ENCODE measurements at places on chromosomes 13 and 19.
A peak's percentile ranks its signal among the peaks of the same experiment; 100 is the strongest.

GRCh38 chr13:94947965-94948371, 235.6 kb upstream of the SOX21 start:
- DNase-seq: no peak

- no peak for DNase-seq
Measured at GRCh38 chr13:99496184-99497142, 4.8 kb upstream of the TM9SF2 start.

GRCh38 chr19:13094771-13095392, 7.8 kb downstream of the LYL1 start:
- DNase-seq: no peak

DNA sequence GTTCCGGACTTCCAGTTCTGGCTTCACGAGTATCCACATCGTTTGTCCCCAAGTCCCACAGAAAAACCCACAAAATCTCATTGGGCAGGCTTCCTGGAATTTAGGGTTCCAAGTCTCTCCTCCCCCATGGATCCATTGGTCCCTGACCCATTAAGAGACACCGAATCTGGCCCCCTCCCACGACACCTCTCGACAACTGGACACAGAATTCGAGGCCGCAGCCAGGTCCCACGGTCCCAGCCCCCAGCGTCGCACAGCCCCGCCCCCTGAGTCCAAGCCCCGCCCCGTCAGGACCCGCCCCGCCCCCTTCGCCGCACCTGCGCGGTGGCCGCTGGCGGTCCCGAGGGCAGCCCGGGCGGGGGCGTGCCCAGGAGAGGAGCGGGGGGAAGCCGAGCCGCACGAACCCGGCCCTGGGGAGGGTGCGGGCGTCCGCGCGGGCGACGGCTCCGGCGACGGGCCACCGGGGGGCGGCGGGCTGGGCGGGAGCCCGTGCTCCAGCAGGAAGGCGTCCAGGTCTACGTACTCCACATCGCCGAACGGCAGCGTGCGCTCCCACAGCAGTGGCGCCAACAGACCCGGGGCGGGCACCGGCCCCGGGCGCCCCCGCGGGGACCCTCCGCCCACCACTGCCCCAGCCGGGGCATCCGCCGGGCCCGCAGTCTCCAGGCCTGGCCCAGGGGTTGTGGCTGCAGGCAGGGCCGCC, 1.8 kb downstream of the DBP start:
- DNase-seq: peak; percentile 54

DNA sequence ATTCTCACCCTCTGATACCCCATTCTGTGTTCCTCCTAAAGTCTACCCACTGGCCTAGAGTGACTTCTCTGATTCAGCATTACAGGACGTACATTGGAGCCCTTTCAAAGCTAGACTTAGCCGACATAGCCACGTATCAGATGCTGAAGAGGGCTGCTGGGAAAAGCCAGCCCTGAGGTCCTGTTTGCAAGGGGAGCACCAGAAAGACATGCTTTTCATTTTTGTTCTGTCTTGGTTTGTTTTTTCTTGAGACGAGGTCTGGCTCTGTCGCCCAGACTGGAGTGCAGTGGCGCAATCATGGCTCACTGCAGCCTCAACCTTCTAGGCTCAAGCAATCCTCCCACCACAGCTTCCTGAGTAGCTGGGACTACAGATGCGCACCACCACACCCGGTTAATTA, 6.3 kb upstream of the ZSWIM4 start:
- DNase-seq: no peak

- DNase-seq: no peak
Measured at GRCh38 chr13:80338781-80339562, 2.0 kb downstream of the SPRY2 start.

- no peak for DNase-seq
Measured at GRCh38 chr13:73210218-73210883, 151.5 kb downstream of the KLF5 start.

DNA sequence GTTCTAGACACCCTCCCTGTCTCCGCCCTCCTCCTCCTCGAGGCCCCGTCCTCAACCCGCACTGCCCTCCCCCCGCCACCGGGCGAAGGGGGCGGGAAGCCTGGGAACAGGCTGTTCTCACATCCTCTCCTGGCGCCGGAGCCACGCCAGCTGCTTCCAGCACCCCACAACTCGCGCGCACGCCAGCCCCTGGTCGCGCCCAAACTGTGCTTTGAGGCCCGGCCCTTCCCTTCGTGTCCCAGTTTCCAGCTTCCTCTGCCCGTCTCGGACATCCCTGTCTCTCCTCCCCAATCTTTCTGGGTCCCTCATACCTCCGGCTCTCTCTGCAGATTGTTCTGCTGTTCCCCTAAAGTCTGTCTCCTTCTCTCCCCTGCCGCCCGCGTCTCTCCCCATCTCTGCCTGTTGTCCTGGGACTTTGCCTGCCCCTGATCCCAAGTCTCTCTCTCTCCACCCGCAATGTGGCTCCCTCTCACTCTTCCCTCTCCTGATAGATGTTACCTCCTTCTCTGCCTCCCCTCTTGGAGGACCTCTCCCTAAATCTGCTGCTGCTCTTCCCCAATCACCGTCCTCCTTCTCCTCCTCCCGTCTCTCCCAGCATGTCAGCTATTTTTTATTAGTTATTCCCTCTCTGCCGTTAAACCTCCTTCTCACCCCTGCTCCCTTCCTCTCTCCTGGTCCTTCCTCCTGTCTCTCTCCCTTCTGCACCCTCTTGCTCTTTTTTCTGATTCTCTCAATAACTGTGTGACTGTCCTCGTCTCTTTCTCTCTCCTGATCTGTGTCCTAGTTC, 14.2 kb downstream of the DPF1 start:
- peak; percentile 60 for DNase-seq

GRCh38 chr19:58555920-58556621, 1.2 kb upstream of the CHMP2A start:
- no peak for DNase-seq

DNA sequence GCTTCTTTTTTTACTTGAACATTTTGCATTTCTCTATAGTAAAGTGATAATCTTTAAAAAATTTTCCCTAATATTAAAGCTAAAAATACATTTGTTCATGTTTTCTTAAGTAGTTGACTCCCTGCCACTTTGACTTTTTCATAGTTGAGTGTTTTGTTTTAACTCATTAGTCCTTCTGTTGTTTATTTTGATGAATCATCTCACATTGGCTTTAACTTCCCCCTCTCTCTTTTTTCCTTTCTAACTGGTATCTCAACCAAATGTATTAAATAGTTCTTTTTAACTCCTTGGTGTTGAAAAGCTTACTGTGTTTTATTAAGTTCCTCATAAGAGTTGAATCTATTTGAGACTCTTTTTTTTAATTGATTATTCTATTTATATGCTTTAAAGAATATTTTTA, 2.8 kb downstream of the TNFSF13B start:
- no peak for DNase-seq

- no peak for DNase-seq
Measured at GRCh38 chr13:82963226-82964099, 918.8 kb downstream of the SLITRK1 start.

- DNase-seq: peak; percentile 69
Measured at GRCh38 chr19:2235381-2236063, 607 bp downstream of the PLEKHJ1 start.

DNA sequence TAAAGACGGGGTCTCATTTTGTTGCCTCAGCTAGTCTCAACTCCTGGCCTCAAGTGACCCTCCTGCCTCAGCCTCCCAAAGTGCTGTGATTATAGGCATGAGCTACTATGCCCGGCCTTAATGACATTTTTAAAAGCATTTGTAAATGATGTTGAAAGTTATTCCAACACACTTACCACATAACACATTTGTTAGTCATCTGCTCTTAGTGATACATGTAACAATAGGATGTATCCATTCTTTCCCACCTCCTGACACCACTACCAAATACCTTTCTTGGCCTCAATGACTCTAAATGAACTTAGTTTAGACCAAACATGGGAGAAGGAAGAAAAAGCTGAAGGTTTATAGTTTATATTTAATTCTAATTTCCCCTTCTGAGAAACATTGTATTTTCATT, 59.8 kb upstream of the MEDAG start:
- no peak for DNase-seq

- DNase-seq: peak; percentile 89
Measured at GRCh38 chr19:29404951-29405727, 120.7 kb upstream of the VSTM2B start.

- no peak for DNase-seq
Measured at GRCh38 chr13:19670147-19670546, 36.7 kb downstream of the MPHOSPH8 start.

DNA sequence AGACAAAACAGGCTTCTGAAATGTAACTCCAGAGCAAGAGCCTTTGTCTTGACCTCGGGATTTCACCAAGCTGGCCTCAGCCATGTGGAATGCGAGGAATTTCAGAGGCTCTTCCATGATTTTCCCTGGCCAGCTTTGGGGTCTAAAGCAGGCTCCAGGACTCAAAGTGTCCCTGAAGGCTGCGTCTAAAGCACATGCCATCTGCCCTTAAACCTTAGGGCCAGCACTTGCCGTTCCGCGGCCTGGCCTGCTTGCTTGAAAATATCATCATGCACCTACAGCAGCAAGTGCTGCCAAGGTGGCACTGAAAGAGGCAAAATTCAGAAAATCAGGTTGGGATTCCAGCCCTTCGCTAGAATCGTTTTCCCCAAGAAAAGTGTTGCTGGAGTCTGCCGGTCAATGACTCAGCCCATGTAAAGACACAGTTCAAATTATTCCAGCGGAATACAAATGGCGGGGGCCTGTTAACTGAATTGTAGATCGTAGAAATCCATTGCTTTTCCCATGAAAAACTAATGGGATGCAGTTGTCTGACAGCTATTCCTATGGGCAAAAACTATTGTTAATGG, 105.7 kb upstream of the RAP2A start:
- no peak for DNase-seq

DNA sequence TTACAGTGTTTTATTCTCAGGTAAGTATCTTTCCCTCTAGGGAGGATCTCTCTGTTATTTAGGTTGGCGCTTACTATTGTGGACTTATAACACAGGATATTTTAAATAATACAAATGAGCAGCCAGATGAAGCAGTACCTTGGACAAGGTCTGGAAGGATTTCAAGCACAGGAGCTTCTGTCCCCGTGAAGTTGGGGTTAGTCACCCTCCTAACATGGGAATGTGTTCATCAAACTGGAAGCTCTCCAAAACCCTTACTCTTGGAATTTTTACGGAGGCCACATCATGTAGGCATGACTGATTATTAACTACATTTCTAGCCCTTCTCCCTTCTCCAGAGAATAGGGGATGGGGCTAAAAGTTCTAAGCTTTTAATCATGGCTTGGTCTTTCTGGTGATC, 38.3 kb upstream of the SPRY2 start:
- DNase-seq: no peak

DNA sequence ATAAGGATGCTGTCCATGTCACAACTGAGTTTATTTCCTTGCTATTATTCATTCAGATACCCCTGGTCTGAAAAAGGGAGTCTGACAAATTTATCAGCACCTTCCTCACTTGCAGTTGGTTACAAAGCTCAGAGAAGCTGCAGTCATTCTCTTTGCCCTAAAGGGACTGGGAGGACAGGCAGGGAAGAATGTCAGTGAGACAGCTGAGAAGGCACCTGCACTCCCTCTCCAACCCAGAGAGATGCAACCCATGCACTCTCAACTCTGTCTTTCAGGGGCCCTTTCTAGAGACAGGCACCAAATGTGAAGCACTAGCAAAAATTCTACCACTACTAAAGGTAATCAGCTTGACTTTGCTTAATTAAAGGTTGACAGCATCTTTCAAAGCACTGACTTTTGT, 83.3 kb downstream of the CRYL1 start:
- no peak for DNase-seq

GRCh38 chr13:29227576-29227975, 367.9 kb downstream of the SLC7A1 start:
- no peak for DNase-seq

DNA sequence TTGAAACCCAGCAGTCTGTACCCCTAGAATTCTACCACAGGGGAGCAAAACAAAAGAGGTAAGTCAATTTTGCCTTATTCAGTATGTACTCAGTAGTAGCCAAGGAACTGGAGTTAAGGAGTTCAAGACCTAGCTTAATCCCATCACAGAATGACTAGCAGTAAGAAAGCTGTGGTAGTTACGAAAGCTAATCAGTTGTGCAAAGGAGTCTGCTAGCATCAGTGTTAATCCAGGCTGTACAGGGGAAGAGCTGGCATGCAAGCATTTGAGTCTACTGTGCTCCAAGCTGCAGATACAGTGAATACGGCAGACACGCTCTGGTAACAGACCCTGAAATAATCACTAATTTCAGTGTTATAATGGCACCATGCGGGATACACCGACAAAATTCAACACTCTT, 4.7 kb downstream of the DNMT1 start:
- no peak for DNase-seq

GRCh38 chr13:97284558-97284957, 62.4 kb downstream of the MBNL2 start:
- no peak for DNase-seq

GRCh38 chr19:2806736-2807378, 12.8 kb upstream of the ZNF554 start:
- DNase-seq: no peak

DNA sequence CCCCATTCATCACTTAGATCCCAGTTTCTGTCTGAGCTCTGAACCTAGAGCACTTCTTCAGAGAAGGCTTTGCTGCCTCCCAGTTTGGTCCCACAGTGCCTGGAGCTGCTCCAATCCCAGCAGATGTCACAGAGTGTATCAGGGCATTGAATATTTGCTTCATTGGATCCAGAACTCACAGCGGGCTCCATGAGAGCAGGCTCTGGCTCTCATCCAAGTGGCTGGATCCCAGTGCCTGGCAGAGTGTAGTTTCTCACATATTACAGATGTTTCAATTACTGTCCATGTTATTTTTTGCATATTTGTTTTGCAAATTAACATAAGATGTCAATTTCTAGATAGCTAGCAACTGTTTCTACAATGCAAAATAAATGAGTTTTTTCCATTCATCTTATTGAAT, 50.6 kb downstream of the MYO16 start:
- DNase-seq: no peak

GRCh38 chr13:63393112-63393511, 1977.5 kb upstream of the PCDH20 start:
- DNase-seq: no peak

GRCh38 chr13:39656325-39656677, 839 bp downstream of the COG6 start:
- DNase-seq: peak; percentile 17

GRCh38 chr13:102933122-102933521, 87.3 kb downstream of the ERCC5 start:
- DNase-seq: no peak

All from DMS79 treated with DMSO at 0.1 percent for 48 hours (cell line).